ENCODE measurements at places on chromosomes 11 and 22.
A peak's percentile ranks its signal among the peaks of the same experiment; 100 is the strongest.

- no peak for DNase-seq
Observed at GRCh38 chr22:27358096-27358870, 443.3 kb downstream of the MN1 start.

GRCh38 chr11:120858740-120859139 lies 165.2 kb upstream of the TBCEL start:
- no peak for DNase-seq

GRCh38 chr11:37525336-37525735 lies 927.3 kb upstream of the RAG2 start:
- peak; percentile 44 for DNase-seq

DNA sequence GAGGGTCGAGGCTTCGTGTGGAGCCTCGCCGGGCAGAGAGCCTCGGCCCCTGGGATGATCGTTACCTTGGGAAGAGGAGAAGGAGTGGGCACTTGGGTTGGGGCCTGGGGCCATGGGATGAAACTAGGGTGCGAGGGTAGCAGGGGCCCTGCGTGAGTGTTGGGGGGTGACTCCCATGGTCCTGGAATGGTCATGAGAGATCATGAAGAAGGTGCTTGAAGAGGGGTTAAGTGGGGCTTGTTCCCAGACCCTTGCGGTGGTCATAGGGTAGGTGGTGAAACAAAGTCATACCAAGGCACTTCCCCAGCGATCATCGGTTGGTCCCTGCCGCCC lies 284 bp downstream of the CCS start:
- peak; percentile 19 for DNase-seq

GRCh38 chr11:76782531-76783293 lies 444 bp upstream of the TSKU start:
- DNase-seq, result peak; percentile 98

- no peak for DNase-seq
Observed at GRCh38 chr11:124915541-124916369, 3.3 kb upstream of the HEPN1 start.

DNA sequence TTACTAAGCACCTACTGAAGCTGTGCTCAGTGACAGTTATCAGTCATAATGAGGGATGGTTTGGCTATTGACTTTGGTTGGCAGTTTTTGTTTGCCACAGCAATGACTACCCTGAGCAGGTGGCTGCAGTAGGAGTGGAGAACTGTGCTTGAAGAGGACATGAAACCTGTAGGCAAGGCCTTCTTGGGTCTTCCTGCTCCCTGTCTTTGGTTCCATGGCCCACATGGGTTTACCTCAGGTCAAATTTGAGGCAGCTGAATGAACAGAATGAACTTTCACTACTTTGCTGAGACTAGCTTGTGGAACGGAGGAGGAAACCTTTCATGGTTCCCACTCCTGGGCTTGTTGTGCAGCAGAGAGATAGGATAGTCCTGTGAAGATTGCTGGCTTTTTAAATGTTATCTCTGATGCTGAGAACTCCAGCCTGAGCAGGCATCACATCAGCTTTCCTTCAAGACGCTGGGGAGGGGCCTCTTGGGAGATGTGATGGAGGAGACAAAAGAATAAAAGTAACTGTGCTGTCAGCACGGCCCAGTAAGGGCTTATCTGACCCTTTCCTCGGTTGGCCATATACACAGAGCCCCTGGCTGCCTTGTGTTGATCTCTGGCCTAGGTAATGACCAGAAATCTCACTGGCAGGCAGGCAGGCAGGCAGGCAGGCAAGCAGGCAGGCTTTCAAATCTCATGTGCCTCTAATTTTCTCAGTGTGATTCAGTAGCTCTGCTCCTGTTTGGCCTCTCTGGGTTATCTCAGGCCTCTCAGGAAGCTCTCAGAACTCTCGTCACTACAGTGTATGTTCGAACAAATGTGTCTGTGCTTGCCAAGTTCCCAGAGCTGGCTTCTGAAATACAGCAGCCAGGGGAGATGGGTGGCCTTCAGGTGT lies 12.0 kb downstream of the STIM1 start:
- no peak for DNase-seq

GRCh38 chr11:48036011-48036410 lies 55.7 kb downstream of the PTPRJ start:
- DNase-seq, result peak; percentile 33

DNA sequence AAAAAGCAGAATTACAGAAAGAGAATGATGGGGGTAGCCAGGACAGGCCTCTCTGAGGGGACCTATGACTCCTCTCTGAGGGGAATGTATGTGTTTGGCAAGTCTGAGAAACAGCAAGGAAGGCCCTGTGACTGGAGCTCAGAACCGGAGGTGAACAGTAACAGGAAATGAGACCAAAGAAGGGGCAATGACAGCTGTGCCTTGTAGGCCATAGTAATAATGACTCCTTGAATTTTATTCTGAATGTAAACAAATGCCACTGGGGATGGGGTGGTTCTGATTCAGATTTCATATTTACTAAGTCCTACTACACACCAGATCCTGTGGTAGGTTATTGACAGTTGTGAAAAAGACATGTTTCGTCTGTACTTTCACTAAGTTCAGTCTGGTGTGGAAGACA lies 52.8 kb upstream of the APOA1 start:
- no peak for DNase-seq

GRCh38 chr11:78199015-78199652 lies 10.4 kb downstream of the USP35 start:
- DNase-seq, result no peak

DNA sequence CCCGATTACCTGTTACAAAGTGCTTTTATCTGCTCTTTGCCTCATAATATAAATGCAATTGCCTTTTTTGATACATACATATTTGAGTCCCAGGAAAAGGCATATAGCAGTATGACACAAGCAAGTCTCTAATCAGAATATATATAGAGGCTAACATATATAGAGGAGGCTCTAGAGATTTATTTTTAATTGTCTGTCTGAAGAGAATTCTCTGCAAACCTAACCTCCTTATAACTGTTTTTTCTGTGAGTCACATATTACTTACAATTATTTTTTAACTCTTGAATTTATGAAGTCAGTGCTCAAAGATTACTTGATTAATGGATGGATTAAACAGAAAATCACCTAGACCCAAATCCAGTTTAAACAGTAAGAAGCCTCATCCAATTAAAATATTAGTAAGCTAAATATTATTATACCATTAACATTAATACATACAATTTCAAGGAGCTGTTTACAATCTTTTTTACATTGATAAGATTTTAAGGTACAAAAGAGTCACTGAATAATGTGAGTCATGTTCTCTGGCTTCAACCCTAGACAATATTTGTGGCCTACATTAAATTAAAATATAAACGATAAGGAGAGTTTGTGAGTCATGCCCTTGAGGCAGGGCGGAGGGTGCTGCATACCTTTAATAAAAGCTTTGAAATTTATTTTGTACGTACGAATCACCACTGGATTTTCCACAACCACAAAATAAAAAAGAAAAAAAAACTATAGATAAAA lies 19.2 kb upstream of the MMP13 start:
- peak; percentile 71 for DNase-seq

DNA sequence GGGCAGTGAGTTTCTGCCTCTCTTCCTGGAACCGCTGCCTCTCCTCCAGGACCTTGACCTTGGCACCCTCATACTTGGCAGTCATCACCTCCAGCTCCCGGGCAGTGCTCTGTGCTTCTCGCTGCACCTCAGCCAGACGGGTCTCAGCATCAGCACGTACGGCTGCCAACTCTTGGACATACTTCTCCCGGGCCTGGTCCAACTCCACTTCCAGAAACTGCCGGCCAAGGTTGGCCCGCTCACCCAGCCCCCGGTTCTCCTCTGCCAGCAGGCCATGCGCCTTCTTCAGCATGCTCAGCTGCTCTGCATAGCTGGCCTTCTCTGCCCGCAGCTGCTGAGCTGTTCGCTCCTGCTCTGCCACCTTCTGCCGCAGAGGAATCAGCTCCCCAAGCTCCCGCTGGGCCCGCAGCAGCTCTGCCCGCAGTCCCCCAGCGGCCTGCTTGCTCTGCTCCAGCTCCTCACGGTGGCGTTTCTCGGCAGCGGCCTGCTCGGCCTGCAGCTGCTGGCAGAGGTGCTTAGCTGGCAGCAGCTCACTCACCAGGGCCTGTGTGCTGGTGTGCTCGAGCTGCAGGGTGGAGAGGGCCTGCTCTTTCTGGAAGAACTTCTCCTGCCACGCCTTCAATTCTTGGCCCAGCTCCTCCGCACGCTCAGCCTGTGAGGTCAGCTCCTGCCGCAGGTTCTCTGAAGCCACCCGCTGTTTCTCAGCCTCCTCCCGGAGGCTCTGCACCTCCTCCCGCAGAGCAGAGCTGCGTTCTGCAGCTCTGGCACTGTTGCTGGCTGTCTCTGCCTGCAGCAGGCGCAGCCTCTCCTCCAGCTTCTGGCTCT lies 14.4 kb downstream of the IL18BP start:
- DNase-seq, result no peak

DNA sequence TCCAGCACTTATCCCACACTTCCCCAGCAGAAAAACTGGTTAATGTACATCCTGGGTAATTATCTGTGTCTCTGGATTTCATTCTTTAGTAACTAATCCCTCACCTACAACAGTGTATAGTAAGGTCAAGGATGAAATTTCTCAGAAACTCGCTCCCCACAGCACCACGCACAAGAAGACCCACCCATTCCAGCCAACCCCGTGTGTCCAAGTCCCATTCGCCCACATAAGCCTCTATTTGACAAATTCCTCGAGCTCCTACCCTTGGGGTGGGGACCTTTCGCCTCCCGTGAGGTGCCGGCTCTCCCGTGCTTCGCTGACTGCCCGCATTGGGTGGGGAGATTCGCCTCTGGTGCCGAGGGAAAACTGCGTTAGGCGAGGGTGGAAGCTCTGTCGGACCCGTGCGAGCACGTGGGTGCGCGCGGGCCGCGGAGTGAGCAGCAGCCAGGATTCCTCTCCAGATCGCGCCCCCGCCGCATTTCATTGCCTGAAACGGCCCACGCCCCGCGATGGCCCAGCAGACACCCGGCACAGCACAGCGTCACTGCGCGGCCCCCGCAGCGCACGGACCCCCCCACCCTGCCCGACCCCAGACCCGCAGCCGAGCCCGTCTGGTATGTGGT lies 866 bp downstream of the EXPH5 start:
- peak; percentile 58 for DNase-seq

GRCh38 chr11:44139565-44140330 lies 44.3 kb downstream of the EXT2 start:
- no peak for DNase-seq

DNA sequence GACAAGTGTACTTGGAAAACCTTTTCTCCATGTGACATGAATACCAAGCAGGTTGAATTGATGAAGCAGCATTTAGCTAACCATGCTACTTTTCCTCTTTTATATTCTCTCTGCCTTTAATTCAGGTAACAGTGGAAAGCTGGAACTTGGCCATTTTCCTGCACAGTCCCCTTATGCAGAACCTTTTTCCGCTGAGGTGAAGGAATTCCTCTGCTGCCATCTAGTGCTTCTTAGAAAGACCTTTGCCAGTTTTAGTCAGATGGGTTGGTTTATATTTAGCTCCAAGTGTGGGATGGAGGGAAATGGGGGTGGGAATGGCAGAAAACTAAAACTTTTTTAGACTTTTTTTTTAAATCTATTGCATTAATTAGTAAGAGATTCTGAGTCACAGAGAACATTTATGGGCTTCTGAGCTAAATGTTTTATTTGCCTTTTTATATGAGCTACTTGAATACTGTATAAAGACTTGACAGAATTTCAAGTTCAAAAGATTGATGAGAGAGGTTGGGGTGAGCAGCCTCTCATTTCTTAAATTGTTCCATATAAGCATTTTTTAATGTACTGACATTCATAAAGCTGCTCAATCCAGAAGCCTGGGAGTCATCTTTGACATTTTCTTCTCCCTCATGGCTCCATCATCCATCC lies 153.9 kb upstream of the ZC3H12C start:
- peak; percentile 80 for DNase-seq

GRCh38 chr11:11735586-11735985 lies 106.2 kb upstream of the USP47 start:
- DNase-seq, result no peak

DNA sequence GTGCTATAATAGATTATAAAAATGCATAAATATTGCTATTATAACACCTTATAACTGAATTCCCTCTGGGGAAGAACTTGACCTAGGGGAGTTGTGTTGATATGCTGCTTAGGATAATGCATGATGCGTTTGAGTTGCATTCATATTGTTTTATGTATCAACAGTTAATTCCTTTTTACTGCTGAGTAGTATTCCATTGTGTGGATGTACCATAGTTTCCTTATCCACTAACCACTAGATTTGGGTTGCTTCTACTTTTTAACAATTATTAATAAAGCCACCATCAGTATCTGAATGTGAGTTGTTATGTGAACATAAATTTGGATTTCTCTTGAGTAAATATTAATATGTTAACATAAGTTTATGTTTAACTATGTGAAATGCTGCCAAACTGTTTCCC lies 19.7 kb upstream of the LRRC4C start:
- no peak for DNase-seq

GRCh38 chr11:121129362-121130340 lies 28.6 kb downstream of the TECTA start:
- no peak for DNase-seq

- DNase-seq, result peak; percentile 14
Observed at GRCh38 chr11:121965330-121965729, 150.7 kb downstream of the BLID start.

- no peak for DNase-seq
Observed at GRCh38 chr22:46769191-46769675, 6.8 kb downstream of the TBC1D22A start.

GRCh38 chr11:125957618-125958332 lies 11.9 kb downstream of the VSIG10L2 start:
- no peak for DNase-seq

DNA sequence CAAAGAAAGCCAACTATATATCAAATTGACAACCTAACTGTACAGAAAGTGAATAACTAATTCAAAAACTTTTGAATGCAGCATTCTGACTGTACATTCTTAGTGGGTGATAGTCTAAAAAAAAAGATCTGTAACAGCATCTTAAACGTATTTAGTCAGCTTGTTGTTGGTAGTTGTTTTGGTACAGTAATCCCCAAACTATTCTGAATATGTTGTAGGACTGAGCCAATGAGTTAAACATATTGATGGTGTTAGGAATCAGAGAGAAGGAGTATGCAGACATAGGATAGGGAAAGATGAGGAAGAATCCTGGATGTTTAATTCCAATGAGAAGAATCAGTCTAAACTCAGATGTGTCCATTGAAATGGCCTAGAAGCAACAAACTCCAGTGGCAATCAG lies 41.9 kb upstream of the KIRREL3 start:
- peak; percentile 56 for DNase-seq

DNA sequence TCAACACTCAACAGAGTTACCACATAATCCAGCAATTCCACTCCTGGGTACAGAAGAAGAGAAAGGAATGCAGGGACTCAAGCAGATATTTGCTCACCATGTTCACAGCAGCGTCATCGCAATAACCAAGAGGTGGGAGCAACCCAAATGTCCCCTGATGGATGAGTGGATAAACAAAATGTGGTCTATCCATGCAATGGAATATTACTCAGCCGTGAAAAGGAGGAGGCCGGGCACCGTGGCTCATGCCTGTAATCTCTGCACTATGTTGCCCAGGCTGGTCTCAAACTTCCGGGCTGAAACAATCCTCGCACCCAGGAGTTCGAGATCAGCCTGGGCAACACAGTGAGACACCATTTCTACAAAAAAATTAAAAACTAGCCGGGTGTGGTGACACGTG lies 131.7 kb downstream of the CTTN start:
- no peak for DNase-seq

- no peak for DNase-seq
Observed at GRCh38 chr22:44386386-44387035, 73.8 kb upstream of the SHISAL1 start.

All from adipocyte (in vitro differentiated cells).